Psoas muscle (tissue), 8 donors: ENCODE measurements at places on chromosomes 1 and 21. TPM values are rescaled to one million over a fixed set of nuclear protein-coding genes. Genes with fewer than 3 reads are reported as not detected.

DNA sequence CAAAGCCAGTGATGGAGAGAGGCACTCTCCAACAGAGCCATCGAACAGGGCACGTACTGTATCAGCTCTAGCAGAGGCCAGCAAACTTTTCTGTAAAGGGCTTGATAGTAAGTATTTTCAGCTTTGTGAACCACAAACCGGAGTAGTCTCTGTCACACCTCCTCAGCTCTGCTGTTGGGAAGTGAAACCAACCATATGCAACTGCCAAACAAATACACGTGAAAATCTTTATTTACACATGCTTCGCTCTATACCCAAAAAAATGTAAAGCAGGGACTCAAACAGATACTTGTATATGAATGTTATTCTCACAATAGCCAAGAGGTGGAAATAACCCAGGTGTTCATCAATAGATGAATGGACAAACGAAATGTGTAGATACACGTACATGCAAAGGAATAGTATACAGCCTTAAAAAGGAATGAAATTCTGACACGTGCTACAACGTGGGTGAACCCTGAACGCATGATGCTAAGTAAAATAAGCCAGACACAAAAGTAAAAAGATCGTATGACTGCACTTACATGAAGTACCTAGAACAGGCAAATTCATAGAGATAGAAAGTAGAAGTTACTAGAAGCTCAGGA is 39.0 kb downstream of the SETD4 start:
- no peaks in the 10 kb centered on the region for H3K4me1 ChIP-seq
- H3K36me3 ChIP-seq: no peaks in the 10 kb centered on the region
- no peak for DNase-seq
- no peaks in the 10 kb centered on the region for H3K27me3 ChIP-seq
- no peak overlapping the region for H3K4me3 ChIP-seq

GRCh38 chr1:6488602-6489382 is 2.7 kb downstream of the PLEKHG5 start:
- peaks cover 7% of the 10 kb centered on the region for H3K4me1 ChIP-seq
- H3K27ac ChIP-seq: no peak overlapping the region
- no peak overlapping the region for H3K4me3 ChIP-seq
- no peak for DNase-seq
- no peaks in the 10 kb centered on the region for H3K36me3 ChIP-seq

GRCh38 chr1:115189814-115190539 is 100.7 kb upstream of the TSPAN2 start:
- H3K27ac ChIP-seq: peak overlapping the region; percentile 70
- peaks cover 40% of the 10 kb centered on the region for H3K4me1 ChIP-seq
- DNase-seq: no peak
- H3K27me3 ChIP-seq: no peaks in the 10 kb centered on the region
- no peaks in the 10 kb centered on the region for H3K36me3 ChIP-seq

- H3K4me1 ChIP-seq: peaks cover under 1% of the 10 kb centered on the region
- H3K4me3 ChIP-seq: no peak overlapping the region
- no peaks in the 10 kb centered on the region for H3K36me3 ChIP-seq
- no peak for DNase-seq
- no peaks in the 10 kb centered on the region for H3K27me3 ChIP-seq
Observed at GRCh38 chr1:198214924-198215323, 58.1 kb downstream of the NEK7 start.

GRCh38 chr1:56216218-56216617 is 363.1 kb downstream of the PLPP3 start:
- no peak for DNase-seq
- H3K4me1 ChIP-seq: no peaks in the 10 kb centered on the region
- H3K4me3 ChIP-seq: no peak overlapping the region
- no peaks in the 10 kb centered on the region for H3K27me3 ChIP-seq
- no peaks in the 10 kb centered on the region for H3K36me3 ChIP-seq

DNA sequence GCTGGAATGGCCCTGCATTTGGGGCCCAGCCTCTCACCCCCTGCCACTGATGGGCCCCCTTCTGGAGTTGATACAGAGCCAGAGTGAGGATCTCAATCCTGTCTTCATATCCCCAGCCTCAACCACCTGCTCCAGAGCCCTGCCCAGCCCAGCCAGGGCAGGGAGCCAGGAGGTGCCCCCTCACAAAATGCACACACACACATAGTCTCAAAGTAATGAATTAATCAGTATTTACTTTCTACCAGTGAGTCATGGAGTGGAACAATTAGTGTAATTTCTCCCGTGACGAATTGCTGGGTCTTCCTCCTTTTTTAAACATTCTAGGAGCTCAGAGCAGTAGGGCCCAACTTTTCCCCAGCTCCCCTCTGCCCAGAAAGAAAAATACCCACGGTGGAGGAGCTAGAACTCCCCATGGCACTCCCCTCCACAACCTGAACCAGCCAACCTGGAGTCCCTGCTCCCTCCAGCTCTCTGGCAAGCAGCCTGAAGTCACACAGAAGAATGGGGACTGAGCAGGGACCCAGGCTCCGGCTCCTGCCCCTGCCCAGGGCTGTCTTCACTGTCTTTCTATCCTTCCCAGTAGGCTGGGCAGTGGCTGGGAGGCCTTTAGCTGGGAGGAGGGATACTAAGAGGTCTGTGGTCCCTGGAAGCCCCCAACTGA is 29.3 kb downstream of the SDC3 start:
- peaks cover 13% of the 10 kb centered on the region for H3K27me3 ChIP-seq
- no peak for DNase-seq
- no peaks in the 10 kb centered on the region for H3K36me3 ChIP-seq
- H3K4me1 ChIP-seq: no peaks in the 10 kb centered on the region

- DNase-seq: no peak
- H3K4me3 ChIP-seq: no peak overlapping the region
- H3K36me3 ChIP-seq: peaks cover 32% of the 10 kb centered on the region
- H3K27ac ChIP-seq: no peak overlapping the region
- no peaks in the 10 kb centered on the region for H3K4me1 ChIP-seq
Observed at GRCh38 chr1:168202941-168203654, 22.7 kb upstream of the SFT2D2 start.

- no peak overlapping the region for H3K4me3 ChIP-seq
- no peaks in the 10 kb centered on the region for H3K36me3 ChIP-seq
- H3K27ac ChIP-seq: no peak overlapping the region
- H3K27me3 ChIP-seq: no peaks in the 10 kb centered on the region
Observed at GRCh38 chr1:84957966-84958365, 38.9 kb downstream of the MCOLN2 start.

Gene IGSF9
- not detected for polyA plus RNA-seq

DNA sequence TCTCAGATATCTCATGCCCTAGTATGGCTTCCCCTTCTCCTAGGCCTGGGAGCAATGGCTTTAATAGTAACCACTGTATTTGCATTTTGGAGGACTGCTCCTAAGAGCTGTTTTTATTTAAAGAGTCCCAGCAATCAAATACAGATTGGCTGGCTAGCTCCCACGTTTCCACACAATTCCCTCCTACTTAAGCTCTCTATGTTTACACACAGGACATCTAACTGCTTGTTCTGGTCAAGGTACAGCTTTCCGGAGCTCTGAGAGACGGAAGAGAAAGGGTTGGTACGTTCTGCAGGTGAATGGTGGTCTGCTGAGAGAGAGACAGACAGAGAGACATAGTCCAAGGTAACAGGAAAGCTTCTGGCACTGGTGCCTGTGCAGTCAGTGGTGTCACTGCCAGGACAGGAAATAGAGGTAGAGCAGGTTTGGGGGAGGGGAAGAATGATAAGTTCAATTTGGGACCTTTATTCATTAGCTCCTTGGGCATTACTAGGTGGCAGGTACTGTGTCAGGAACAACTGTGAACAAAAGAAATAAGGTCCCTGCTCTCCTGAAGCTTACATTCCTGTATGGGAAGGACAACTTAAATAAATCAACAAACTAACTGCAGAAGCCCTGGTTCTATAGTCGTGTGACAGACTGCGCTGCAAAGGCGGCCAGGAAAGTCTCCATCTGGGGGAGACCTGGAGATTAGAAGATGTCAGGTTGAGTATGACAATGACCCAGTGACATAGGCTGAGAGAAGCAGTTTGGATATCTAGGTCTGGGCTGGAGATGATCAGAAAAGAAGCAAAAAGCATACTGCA is 1.2 kb upstream of the SLC25A33 start:
- peaks cover 23% of the 10 kb centered on the region for H3K4me1 ChIP-seq
- H3K4me3 ChIP-seq: no peak overlapping the region
- no peaks in the 10 kb centered on the region for H3K36me3 ChIP-seq
- H3K27ac ChIP-seq: no peak overlapping the region
- DNase-seq: no peak
- H3K27me3 ChIP-seq: no peaks in the 10 kb centered on the region

DNA sequence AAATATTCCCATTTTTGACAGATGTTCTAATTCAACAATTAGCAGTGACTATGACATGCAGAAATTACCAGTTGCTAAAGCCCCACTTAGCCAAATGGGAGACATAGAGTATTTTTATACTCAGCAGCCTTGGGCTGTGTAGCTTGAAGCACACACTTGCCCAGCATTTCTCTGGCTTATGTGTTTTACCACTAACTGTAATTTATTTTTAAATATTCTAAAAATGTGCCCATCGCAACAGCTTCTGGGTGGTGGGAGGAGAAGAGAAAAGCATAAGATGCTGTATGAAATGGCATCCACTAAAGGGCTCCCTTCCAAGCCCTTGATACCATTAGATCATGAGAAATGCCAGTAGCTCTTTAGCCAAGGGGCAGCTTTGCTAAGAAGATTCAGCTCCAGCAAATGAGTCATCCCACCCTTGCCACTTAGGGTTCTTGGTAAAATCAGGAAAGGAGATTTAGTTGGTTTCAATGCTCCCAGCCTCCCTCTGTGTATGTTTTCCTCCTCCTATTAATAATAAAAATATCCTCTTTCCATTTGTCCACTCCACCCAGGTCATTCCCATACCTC is 462.7 kb upstream of the DEPDC1 start:
- H3K27me3 ChIP-seq: no peaks in the 10 kb centered on the region
- H3K4me3 ChIP-seq: no peak overlapping the region
- no peak overlapping the region for H3K27ac ChIP-seq
- DNase-seq: no peak
- no peaks in the 10 kb centered on the region for H3K36me3 ChIP-seq

Gene ATP1A2
- polyA plus RNA-seq: 52.5 TPM

Gene FGR
- 1.7 TPM for polyA plus RNA-seq

Gene B3GALT2
- 0.16 TPM for polyA plus RNA-seq

- DNase-seq: no peak
- H3K27ac ChIP-seq: peak overlapping the region; percentile 92
- H3K27me3 ChIP-seq: no peaks in the 10 kb centered on the region
- H3K4me3 ChIP-seq: peak overlapping the region; percentile 27
Observed at GRCh38 chr1:99659755-99660210, 13.9 kb downstream of the PALMD start.
